ENCODE measurements at places on chromosomes 5 and 9.

DNA sequence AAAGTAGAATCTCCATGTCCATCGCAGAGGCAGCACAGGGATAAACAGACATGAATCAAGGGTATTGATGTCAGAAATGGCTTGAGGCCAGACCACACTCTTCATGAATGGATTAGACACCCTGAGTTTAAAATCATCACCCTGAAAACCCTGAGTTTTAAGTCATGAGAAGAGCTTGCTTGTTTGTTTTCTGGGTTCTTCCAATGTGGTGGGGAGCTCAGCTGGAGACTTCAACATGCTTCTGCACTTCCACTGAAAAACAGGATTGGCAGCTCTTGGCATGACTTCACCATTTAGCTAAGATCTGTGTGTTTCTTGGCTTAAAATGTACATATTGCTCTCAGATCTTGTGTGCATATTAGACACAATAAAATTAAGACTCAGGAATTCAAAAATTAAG is 9.8 kb downstream of the GCNT4 start:
- DNase-seq: no peak

DNA sequence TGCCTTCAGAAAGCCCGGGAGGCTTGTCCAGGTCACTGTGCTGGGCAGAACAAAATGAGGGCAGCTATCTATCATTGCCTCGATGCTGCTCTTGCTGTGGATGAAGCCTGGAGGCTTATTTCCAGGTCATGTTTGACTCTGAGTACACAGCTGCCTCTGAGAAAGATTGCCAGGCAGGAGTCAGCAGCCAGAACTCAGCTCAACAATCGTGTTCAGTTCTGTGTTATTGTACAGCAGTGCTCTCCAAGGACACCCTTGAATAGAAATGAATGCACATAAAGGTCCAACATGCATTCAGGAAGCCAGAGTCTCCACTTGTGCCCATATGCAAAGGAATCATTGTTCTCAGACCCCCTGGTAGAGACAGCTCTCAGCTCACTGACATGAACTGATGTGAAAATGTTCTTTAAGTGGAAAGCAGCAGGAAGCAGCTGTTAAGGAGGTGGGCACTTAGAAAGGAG is 61.7 kb upstream of the ZFR start:
- DNase-seq: no peak

- no peak for DNase-seq
These were observed 100.0 kb upstream of the CCDC152 start for GRCh38 chr5:42656651-42657015.

DNA sequence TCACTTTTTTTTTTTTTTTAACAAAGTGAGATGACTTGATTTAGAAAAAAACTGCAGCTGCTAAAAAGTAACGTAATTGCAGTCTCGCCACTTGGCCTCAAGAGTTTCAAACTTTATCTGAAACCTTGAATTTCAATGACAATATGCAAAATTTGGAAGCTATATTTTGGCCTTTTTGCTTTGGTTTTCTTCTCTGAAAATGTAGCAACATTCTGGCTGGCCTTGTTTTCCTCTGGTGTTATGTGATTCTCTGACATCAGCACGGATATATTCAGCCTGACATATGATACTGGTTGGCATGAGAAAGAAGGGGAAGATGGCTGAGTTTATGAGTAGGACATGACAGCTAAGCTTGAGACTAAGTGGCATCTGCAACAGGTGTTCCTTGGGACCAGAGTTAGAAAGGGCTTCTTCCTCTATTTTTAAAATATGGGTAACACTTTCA is 136.5 kb downstream of the MEF2C start:
- no peak for DNase-seq

DNA sequence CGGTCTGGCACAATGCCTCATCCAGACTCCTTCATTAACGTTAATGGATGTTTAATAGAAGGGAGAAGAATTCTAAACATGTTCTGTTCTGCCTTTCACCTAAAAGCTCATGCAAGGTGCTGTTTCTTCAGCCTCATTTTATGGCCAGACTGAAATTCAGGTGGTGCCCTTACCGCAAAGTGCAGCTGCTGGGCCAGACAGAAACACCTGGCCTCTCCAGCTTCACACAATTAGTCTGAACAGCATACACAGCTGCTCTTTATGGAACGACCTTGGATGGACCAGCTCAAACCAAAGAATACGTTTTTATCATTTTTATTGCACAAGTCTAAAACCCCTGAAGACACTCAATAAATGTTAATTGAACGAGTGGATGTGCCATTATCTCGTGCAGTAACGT is 4.6 kb downstream of the SNCAIP start:
- no peak for DNase-seq

GRCh38 chr9:116806075-116806474 is 119.0 kb downstream of the TRIM32 start:
- DNase-seq: no peak

- DNase-seq: no peak
These were observed 337.0 kb upstream of the SMC2 start for GRCh38 chr9:103757062-103757461.

- no peak for DNase-seq
These were observed 23.3 kb upstream of the EEIG1 start for GRCh38 chr9:128003966-128004604.

DNA sequence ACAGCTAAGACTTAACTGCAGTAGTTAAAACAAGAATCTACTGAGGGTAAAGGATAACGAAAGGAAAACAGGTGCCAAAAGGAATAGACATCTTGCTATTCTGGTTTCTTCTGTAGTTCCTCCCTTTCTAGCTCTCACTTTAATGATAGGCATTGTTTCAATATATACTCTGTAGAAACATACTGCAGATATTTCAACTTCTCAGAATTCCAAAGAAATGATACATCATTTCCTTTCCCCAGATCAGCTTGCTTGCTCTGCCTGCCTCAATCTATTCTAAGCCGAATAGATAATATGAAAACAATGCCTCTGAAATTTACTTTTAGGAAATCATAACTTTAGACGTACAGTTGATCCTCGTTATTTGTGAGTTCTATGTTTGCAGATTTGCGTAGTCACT is 46.3 kb downstream of the ACO1 start:
- DNase-seq: no peak

- no peak for DNase-seq
These were observed 21.8 kb downstream of the PSD2 start for GRCh38 chr5:139817362-139817761.

GRCh38 chr5:6395102-6395445 is 16.7 kb upstream of the MED10 start:
- no peak for DNase-seq

- DNase-seq: no peak
These were observed 27.4 kb downstream of the FAM219A start for GRCh38 chr9:34430843-34431437.

DNA sequence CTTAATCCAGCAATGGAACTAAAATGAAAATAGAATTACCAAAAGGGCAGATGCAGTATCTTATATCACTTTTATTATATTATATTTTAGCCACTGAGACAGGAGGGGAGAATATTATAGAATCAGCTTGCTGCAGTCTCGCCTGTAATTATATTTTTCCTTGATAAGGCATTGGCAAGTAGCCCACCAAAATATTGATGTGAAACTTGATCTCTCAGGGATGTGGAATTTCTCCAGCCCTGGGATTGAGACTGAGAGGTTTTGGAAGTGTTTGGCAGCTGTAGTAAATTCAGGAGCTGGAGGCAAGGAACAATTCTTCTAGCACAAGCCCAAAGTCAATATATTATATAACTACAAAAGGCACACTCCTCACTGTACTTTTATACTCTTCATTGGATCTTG is 142.1 kb upstream of the ADAMTSL1 start:
- no peak for DNase-seq

DNA sequence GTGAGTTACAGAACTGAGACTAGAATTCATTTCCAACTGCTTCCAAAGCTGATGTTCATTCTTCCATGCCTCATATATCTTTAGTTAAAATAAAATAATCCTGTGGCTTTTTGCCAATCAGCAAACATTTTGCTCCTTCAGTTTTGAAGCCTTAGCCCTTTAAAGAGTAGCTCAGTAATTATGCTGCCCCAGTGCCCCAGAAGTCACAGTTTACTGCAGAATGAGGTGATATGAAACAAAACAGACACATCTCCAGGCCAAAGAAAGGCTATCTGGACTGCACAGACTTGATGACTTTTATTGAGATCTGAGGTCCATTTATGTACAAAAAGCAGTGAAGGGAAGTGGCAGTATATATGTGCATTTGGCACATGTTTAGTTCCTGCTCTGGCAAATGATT is 285.8 kb upstream of the ZNF462 start:
- no peak for DNase-seq

DNA sequence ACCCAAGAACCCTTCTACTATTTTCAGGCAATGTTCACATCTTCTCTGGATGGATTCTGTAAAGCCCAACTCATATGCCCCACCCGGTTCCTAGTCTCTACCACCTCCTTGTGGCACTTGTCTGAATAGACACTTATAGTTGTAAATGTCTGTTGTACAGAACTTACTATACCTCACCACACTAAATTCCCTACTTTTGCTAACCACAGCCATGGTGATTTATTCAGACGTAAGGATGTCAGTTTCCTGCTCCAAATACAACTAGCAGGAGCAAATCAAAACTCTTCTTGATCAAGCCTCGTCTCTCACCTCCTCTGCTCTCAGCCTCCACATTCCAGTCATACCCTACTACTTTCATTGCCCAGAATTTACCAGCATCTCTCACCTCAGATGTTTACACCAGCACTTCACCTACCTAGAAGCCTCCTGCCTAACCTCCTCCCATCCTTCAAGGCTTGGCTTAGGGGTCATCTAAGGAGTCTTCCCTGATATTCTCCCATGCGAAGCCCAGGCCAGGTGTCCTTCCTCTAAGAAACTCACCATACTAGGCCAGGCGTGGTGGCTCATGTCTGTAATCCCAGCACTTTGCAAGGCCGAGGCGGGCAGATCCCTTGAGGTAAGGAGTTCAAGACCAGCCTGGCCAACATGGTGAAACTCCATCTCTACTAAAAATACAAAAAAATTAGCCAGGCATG is 75.5 kb downstream of the MAPKAP1 start:
- DNase-seq: no peak

DNA sequence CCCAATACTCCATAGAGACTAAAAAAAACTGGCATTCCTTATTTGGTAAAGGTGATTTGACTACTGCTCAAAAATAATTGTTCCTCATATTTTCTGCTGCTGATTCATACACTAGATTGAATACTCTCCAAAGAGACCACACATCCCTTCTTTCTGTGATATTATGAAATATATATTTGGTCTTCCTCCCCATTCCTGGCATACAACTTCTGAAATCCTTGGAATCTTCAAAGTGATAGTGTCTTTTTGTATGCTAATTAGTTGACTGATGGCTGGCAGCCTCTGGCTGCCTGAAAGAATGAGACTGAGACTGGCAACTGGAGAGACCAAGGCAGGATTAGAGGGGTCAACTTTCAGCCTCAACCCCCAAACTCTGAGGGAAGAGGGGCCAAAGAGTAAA is 348.0 kb upstream of the RFX3 start:
- no peak for DNase-seq

DNA sequence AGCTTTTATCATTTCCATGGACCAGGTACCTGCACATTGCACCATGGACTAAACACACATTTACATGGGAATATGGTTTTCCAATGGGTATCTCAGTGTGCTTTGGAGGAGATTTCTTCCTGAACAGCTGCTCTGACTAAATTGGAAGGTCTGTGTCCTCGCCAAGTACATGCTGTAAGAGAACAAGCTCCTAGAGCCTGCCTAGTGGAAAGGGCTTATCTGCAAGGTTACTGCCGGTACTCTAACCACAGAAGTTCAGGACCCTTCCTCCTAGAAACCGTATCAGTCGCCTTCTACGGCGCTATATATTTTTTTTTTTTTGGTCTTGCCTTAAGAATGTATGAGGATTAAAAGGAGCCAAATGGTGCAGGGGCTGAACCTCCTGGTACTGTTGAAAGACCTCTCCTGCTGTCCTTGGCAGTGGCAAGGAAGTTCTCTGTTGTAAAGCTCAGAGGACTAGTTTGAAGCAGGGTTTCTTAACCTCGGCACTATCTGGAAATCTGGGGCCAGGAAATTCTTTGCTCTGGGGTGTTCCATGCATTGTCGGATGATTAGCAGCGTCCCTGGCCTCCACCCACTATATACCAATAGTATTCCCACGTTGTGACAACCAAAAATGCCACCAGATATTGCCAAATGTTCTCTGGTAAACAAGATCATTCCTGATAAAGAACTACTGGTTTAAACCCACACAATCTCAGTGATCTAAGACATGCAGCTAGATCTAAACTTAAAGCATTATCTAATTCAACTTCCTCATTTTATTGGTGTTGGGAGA is 107.4 kb downstream of the FBXO38 start:
- no peak for DNase-seq

DNA sequence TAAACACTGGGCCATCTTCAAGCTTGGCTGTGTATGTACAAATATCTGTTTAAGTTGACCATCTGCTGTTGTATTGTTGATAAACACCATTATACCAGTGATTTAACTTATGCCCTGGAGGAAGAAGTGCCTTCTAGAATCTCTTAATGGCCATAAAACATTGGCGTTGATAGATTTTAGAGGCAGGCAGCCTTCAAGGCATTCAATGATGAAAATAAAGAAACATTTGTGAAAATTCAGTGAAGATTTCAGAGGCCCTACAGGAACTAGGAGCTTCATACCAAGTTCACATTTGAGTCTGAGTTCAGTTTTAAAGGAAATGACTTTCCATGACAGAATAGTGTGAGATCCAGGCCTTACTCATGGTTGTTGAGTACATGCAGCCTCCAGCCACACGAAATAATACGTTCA is 52.2 kb downstream of the MAP1B start:
- DNase-seq: no peak

GRCh38 chr9:35859310-35859989 is 10.8 kb downstream of the OR13J1 start:
- DNase-seq: no peak

GRCh38 chr5:116719106-116719505 is 144.5 kb upstream of the SEMA6A start:
- DNase-seq: no peak

- no peak for DNase-seq
These were observed 56.5 kb upstream of the NREP start for GRCh38 chr5:111813537-111813936.

GRCh38 chr5:154273028-154273617 is 82.6 kb downstream of the GALNT10 start:
- no peak for DNase-seq

DNA sequence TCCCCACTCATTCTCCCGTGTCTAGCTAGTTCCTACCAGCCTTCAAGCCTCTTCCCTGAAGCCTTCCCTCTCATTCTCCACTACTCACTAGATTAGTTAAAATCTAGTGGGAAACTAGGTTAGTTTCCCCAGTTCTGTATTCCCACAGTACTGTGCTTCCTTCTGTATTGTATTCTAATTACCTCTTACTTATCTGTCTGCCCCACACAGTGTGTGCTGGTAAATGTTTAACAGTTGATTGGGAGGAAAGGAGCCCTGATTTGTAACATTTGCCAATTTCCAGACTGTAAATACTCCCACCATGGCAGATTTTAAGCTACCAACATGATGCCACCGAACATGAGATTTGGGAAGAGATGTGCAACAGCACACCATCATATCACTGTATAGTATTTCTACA is 8.3 kb downstream of the KLHL3 start:
- no peak for DNase-seq

DNA sequence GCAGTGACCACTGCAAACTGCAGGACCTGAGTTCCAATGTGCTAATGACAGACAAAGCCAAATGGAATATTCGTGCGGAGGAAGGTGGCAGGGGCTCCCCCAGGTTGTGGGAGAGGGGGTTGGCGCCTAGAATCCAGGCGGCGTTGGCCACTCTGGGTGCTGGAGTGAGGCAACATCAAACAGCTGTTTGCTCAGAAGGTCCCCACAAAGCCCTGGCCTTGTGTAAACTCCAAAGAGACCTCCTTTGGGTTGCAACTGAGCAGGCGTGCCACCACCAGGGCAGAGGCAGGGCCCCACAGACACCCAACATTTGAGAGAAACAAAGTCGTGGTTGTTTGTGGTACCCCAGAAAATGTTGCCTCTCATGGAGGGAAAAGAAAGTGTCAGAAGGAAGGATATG is 14.5 kb downstream of the STKLD1 start:
- no peak for DNase-seq

Data from activated T-helper 9 cell treated with anti-CD3 and anti-CD28 coated beads, Interleukin-2, amount 50 U/mL, for 16 hours (primary cell).